Head of caudate nucleus (tissue), 42 donors: ENCODE measurements at places on chromosomes 16 and 17.

GRCh38 chr17:14672830-14673229 lies 371.9 kb downstream of the HS3ST3B1 start:
- DNase-seq = no peak

GRCh38 chr16:89375021-89375420 lies 115.3 kb downstream of the ANKRD11 start:
- DNase-seq = no peak

DNA sequence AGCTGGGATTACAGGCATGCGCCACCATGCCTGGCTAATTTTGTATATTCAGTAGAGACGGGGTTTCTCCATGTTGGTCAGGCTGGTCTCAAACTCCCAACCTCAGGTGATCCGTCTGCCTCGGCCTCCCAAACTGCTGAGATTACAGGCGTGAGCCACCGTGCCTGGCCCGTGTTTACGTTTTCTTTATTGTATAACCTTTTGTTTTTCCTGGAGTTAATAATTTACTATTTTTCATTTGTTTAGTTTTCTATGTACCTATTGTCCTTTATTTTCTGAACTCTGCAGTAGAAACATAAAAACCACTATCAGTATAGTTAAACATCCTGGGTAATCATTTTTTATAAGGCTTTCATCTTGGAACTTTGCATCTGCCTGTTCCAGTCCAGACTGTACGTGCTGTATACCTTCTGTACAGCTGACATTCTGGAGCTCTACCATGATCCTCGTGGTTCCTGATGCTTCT lies 73.6 kb downstream of the PPM1E start:
- DNase-seq = no peak

GRCh38 chr17:38749223-38750043 lies 1.3 kb upstream of the PCGF2 start:
- DNase-seq = no peak

- no peak for DNase-seq
These were observed 23.7 kb downstream of the ZNRF1 start for GRCh38 chr16:75022567-75022966.

GRCh38 chr17:28112606-28113005 lies 70.1 kb downstream of the NLK start:
- DNase-seq = no peak

DNA sequence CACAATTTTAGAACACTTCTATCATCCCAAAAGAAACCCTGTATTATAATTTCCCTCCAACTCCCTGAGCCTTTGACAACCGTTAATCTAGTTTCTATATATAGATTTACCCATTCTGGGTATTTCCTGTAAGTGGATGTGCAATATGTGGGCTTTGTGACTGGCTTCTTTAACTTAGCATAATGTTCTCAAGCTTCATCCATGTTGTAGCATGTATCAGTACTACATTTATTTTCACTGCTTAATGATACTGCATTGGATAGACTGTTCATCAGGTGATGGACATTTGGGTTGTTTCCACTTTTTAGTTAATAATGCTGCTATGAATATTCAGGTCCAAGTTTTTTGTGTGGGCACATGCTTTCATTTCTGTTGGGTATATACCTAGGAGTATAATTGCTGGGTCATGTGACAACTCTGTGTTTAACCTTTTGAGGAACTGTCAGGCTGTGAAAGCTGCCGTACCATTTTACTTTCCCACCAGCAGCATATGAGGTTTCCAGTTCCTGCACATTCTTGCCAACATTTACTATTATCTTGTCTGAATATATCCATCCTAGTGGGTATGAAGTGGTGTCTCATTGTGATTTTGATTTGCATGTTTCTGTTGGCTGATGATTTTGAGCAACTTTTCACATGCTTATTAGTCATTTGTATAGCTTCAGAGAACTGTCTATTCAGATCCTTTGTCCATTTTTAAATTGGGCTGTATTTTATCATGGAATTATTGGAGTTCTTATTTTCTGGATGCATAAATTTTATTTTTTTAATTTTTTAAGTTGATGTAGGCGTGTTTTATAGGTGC lies 16.4 kb downstream of the REXO5 start:
- no peak for DNase-seq

DNA sequence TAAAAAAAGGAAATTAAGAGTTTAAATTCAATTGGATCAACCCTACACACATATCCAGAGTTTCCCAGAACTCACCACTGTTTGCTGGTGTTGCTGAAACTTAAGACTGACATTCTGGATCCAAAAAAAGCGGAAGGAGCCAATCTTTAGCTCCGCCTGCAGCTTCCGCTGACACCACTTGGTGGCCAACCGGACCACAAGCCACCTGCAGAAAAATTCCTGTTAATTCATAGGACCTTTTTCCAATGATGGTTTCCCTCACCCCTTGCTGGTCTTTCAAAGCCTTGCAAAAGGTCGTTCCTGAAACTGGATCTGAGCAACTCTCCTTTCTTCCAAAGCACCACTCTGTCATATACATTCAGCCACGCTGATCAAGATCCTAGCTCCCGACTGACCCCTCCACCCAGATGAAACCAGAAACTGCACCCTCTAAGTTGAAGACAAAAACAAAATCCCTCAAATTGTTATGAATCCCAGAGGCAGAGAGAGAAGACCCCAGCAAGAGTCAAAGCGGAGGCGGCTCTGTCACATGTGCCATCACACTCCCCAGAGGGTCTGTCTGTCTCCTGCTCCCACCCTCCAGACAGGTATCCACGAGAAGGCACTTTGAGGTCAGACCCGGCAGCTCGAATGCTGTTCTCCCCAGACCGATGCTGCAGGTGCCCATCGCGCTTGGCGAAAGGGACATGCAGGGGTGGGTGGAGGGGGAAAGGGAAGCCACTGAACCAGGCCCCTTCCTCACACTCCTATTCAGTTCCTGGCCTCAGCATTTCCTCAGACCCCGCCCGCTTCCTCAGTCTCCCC lies 773 bp downstream of the BLTP2 start:
- DNase-seq = no peak
